ENCODE measurements at places on chromosomes 4 and X.

- DNase-seq: no peak
Measured at GRCh38 chrX:71107762-71108360, 1.3 kb upstream of the CXorf65 start.

- no peak for DNase-seq
Measured at GRCh38 chr4:56326363-56326762, 60.9 kb downstream of the AASDH start.

GRCh38 chr4:154361450-154361849 is 130.1 kb downstream of the DCHS2 start:
- no peak for DNase-seq

- DNase-seq: no peak
Measured at GRCh38 chrX:26915064-26915463, 548.1 kb downstream of the PPP4R3C start.

- DNase-seq: no peak
Measured at GRCh38 chr4:110634350-110635162, 11.7 kb upstream of the PITX2 start.

DNA sequence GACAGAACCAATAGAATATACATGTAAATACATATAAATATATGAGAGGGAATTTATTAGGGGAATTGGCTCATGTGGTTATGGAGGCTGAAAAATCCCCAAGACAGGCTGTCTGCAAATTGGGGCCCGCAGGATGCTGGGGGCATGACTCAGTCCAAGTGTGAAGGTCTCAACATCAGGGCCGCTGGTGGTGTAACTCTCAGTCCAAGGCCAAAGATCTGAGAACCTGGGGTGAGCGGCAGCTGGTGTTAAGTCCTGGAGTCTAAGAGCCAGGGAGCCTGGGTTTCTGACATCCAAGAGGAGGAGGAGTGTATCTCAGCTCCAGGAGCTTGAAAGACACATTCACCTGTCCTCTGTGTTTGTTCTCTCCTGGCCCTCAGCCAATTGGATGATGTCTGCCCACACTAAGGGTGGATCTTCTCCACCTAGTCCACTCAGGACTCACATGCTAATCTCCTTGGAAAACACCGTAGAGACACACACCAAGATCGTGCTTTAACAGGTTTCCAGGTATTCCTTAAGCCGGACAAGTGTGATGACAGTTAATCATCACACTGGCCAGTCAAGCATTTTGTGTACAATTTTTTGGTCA is 28.9 kb downstream of the TIGD2 start:
- DNase-seq: no peak

DNA sequence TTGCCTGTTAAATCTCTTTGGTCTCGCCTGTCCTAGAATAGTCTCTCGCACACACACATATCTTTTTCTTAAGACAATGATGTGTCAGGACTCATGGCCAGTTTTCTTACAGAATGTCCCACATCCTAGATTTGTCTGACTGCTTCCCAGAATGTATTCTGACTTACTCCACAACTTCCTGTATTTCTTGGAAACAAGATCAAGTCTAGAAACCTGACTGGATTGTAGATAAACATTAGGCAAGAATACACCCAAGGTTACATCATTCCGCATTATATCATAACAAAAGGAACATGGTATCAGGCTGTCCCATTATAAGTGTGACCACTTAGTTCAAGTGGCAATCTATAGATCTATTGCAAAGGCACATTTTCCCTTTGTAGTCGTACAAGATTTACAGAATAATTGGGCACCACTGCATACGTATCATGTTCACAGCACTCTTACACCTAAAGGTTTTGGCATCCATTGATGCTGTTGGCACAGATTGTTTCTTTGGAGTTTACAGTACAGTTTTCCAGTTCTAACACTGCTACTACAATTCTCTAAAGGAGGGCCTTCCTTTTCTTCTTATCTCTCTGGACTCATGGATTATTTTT is 56.4 kb downstream of the FBXW7 start:
- no peak for DNase-seq

DNA sequence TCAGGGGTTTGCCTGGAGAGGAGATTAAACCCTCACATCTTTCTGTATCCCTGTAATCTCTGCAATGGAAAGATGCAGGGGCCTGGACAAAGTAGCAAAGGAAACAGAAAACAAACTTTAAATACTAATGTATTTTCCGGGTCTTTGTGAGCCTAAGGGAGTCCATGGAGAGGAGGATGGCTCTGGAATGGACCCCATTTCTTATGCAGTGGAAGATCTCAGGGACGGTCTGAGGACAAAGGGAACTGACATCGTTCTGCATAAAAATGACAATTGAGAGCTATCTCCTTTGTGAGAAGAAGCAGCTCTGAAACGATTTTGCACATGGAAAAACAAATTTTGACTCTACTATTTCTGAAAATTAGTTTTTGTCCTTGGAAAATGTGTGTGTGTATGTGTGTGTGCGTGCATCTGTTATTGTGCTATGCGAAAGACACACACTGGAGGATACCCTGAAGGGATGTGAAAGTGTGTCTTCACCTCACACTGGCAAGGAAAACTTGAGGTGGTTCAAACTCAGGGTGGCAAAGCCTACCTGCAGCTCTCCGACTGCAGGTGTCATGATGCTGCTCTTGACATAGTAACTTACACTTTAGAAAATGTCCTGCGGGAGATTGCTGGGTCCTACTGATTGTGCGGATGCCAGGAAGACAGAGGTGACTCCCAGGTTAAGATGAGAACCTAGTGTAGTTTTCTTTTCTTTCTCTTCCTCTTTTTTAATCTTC is 126.4 kb upstream of the JADE1 start:
- DNase-seq: no peak

DNA sequence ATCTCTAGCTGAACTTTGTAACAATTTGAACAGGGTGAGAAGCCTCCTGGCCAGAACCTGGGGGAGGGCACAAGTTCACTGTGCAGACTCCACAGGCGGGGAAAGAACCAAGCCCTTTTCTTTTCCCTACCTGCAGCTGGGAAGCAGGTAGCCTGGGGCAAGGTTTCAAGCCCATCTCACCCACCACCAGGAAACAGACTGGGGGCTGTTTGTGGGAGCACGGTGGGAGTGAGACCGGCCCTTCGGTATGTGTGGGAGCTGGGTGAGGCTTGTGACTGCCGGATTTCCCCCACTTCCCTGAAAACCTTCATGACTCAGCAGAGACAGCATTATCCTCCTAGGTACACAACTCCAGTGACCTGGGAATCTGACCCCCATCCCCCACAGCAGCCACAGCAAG is 211.7 kb downstream of the ZNF674 start:
- no peak for DNase-seq

GRCh38 chr4:85681221-85681657 is 206.3 kb downstream of the ARHGAP24 start:
- DNase-seq: no peak

DNA sequence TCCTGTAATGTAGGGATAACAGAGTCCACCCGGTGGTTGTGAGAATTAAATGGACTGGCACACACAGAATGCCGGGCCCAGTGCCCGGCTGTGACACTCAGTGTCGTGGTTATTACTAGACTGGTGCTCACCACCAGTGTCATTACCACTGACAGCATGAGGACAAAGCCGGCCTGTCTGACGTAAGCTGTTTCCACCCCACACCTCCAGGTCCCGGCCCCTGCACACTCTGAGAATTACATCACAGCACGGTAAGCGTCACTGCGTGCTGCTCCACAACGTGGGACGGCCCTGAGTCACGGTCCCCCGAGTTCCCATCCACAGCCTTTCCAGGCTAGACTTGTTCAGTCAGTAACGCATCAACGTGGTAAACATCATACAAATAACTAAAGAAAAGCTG is 22.9 kb downstream of the FAT1 start:
- DNase-seq: no peak

DNA sequence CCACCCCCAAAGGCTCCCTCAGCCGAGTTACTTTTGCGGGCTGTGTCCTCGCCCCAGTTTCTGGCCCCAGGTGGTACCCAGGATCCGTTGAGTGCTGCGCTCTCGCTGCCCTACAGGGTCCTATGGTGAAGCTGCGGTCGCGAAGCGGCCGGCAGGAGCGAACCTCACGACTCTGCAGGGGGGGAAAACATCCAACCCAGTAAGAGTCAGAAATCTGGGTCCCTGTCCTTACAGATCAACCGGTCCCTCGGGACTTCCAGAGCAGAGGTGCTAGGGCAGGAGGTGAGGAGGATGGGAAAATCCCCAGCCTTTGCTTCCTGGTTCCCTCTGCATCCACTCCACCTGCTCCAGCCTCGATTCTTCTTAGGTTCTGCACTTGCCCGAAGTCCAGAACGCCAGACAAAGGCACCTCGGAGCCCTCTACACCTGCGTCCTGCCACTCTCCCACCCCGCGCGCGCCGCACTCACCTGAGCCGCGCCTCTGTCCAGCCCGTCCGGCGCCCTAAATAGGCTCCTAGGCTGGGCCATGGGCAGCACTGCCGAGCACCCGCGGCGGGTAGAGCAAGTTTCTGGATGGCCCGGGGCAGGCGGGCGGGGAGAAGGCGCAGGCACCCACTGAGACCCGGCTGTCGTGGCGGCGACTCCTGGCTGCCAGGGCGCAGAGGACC is at the start of gene HS3ST1:
TSS of gene HS3ST1 (minus strand) at position 664 of the 668 bp plus-strand sequence. CDS start 28,889 bp downstream, outside the sequence.
- no peak for DNase-seq

DNA sequence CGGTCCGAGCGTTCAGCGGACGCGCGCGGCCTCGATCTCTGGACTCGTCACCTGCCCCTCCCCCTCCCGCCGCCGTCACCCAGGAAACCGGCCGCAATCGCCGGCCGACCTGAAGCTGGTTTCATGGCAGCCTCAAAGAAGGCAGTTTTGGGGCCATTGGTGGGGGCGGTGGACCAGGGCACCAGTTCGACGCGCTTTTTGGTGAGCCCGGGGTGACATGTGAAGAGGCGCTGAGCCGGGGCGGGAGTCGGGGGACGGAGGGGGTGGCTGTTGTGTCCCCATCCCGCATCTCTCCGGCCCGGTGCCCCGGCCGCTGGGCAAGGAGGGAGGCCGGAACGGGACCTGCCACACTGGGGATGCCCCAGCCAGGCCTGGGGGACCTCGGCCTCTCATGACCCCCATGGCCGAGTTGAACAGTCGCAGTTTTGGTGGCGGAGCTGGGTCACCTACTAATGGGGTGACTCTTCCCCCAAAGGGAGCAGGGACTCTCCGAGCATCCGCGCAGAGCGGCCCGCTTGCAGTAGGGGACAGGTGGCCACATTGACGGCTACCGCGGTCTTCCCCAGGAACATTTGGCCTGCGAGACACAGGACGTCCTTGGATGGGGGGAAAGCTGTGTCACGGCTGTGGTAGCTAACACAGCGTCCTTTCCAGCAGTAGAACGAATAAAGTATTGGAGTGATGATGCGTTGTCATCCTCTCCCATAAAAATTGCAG is at the start of gene GK:
TSS of gene GK (plus strand) at position 9 of the 717 bp plus-strand sequence. CDS start at position 124, 115 bp downstream.
- no peak for DNase-seq

DNA sequence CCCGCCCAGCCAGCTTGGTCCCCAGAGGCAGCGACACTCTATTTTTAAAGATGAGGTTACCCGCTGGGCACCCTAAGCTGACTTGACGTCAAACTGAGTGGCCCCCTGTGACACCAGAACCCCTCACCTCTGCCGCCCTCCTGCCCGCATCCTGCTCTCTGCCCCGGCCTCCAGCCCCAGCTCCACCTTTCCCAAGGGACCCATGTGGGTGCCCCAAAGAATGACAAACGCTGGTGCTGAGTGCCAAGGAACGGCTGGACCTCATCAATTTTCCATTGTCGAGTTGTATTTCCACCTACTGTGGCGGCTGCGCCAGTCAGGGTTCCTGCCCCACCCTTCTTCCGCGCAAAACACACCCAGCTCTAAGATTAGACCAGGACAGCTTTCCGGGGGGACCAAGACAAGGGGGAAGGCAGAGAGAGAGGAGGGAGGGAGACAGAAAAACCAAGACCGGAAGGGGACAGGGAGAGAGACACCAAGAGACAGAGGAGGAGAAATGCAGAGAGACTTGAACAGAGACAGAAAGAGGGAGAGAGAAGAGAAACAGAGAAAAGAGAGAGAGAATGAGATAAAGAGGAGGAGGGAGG is 2.0 kb downstream of the PRKX start:
- DNase-seq: no peak

DNA sequence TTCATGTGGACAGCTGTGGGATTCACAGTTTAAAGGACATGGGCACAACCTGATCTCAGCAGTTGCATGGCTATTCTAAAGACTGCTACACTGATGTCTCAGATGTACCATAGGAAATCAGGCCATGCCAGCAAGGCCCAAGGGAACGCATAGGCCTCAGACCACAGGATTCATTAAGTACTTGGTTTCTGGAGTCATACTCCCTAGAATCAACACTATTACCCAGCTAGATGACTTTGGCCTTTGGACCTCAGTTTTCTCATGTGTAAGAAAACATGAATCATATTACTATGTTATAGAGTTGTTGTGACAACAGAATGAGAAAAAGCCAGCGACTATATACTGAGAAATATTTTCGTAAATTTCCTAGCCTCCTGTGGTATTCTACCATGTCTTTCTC is 67.9 kb downstream of the NHS start:
- DNase-seq: no peak

- DNase-seq: no peak
Measured at GRCh38 chrX:110531873-110532580, 173.4 kb downstream of the RTL9 start.

GRCh38 chr4:24594887-24595286 is 10.5 kb upstream of the DHX15 start:
- DNase-seq: no peak

DNA sequence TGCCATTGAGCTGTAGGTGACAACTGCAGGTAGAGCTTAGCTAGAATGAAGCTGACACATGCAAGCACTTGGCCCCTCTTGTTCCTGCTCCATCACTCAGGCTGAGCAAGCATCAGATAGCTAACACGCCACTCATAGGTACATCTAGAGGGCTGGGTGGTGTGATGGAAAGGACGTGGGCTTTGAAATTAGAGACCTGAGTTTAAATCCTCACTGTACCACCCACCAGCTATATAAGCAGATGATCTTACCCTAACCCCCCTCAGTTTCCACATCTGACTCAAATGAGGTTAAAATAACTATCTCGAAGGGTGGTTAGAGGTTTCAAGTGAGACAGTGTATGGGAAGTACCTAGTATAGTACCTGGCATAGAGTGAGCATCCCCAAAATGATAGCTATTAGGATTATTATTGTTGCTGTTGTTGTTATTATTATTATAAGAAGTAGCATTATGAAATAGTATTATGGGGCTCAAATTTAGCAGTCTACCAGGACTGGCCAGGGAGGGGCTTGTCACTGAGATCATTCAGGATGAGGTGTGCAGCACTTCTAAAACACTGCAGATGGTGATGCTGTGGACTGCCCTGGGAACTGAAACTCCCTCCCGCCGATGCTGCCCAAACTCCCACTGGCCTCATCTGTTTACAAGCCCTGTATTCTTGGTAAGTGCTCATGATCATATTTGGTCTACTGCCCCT is 59.0 kb downstream of the REELD1 start:
- DNase-seq: no peak

GRCh38 chr4:109998867-109999584 is 86.3 kb downstream of the EGF start:
- DNase-seq: no peak

DNA sequence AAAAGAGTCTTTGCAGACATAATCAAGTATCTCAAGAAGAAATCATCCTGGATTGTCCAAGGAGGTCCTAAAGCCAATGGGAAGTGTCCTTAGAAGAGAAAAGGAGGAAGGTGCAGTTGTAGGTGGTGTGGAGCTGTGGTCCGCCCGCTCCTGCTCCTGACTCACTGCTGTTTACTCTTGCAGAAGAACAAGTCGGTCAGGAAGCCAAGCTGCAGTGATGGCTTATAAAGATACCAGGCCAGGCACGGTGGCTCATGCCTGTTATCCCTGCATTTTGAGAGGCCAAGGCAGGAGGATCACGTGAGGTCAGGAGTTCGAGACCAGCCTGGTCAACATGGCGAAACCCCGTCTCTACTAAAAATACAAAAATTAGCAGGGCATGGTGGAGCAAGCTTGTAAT is 66.4 kb upstream of the ATP6AP2 start:
- DNase-seq: no peak

All from cortex of kidney (tissue), 1 donor.